Motor neuron (in vitro differentiated cells): ENCODE measurements at places on chromosomes 4 and X. TPM values are rescaled to one million over a fixed set of nuclear protein-coding genes. Genes with fewer than 3 reads are reported as not detected.

GRCh38 chr4:3010998-3011397 lies 47.6 kb downstream of the GRK4 start:
- ATAC-seq: peak; percentile 42

DNA sequence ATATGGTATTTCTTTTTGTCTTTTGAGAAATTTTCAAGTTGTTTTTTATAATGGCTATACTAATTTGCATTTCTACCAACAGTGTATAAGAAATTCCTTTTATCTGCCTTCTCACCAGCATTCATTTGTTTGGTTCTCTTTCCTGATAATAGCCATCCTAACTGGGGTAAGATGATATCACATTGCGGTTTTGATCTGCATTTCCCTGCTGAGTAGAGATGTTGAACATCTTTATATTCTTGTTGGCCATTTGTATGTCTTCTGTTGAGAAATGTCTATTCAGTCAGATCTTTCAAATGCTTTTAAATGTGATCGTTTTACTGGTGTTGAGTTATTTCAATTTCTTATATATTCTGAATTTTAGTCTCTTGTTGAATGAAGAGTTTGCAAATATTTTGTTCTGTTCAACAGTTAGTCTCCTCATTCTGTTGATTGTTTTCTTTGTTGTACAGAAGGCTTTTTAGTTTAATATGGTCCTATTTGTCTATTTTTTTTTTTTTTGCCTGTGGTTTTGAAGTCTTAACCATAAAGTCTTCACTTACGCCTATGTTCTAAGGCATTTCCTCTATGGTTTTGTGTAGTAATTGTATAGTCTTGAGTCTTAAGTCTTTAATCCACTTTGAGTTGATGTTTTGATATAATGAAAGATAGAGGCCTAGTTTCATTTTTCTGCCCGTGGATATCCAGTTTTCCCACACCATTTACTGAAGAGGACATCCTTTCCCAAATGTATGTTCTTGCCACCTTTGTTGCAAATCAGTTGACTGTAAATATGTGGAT lies 1566.9 kb downstream of the STIM2 start:
- no peak for ATAC-seq

KDR gene
- total RNA-seq: 0.09 and 0.10 TPM in 2 replicates

OTC gene
- not detected in 2 replicates for total RNA-seq
